ENCODE measurements at places on chromosomes 11 and 22. TPM values are rescaled to one million over a fixed set of nuclear protein-coding genes. Genes with fewer than 3 reads are reported as not detected.

Gene NAALAD2
- polyA plus RNA-seq, result 10.0 TPM

Gene FGF4
- polyA plus RNA-seq, result not detected

Gene DGAT2
- polyA plus RNA-seq, result 4.8 TPM

Gene LDLRAD3
- polyA plus RNA-seq, result 1.2 TPM

Gene CCDC34
- 6.8 TPM for polyA plus RNA-seq

Gene POU2AF1
- polyA plus RNA-seq, result not detected

Gene LGALS1
- polyA plus RNA-seq, result 228 TPM

Gene NXPE2
- polyA plus RNA-seq, result 0.30 TPM

Gene MS4A12
- polyA plus RNA-seq, result not detected

Gene OR51I1
- not detected for polyA plus RNA-seq

Gene ZDHHC5
- polyA plus RNA-seq, result 26.2 TPM

Gene OR5D16
- not detected for polyA plus RNA-seq

Gene INS
- polyA plus RNA-seq, result not detected

Gene NPTXR
- polyA plus RNA-seq, result 9.8 TPM

Gene OR52E1
- polyA plus RNA-seq, result not detected

Gene ZNF215
- polyA plus RNA-seq, result 6.3 TPM

Gene MS4A1
- polyA plus RNA-seq, result not detected

Gene MMP27
- not detected for polyA plus RNA-seq

Gene OR2D2
- not detected for polyA plus RNA-seq

Gene TMEM191B
- polyA plus RNA-seq, result not detected

Gene TRIM51
- polyA plus RNA-seq, result not detected

Gene TRPC6
- not detected for polyA plus RNA-seq

Gene BBS1
- polyA plus RNA-seq, result 11.0 TPM

Measured in Purkinje cell (primary cell).